ENCODE measurements at places on chromosomes 6 and 20.

DNA sequence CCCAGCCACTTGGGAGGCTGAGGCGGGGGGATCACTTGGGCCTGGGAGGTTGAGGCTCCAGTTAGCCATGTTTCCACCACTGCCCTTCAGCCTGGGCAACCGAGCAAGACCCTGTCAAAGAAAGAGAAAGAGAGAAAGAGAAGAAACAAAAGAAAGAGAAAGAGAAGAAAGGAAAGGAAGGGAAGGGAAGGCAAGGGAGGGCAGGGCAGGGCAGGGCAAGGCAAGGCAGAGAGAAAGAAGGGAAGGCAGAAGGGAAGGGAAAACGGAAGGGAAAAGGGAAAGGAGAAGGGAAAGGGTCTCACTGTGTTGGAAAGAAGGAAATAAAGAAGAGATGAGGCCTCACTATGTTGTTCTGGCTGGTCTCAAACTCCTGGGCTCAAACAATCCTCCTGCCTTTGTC, 47.8 kb upstream of the PBOV1 start:
- no peak for DNase-seq

GRCh38 chr20:36251426-36251825, 15.1 kb downstream of the AAR2 start:
- DNase-seq, result no peak

GRCh38 chr6:110529907-110530306, 53.5 kb upstream of the SLC22A16 start:
- no peak for DNase-seq

DNA sequence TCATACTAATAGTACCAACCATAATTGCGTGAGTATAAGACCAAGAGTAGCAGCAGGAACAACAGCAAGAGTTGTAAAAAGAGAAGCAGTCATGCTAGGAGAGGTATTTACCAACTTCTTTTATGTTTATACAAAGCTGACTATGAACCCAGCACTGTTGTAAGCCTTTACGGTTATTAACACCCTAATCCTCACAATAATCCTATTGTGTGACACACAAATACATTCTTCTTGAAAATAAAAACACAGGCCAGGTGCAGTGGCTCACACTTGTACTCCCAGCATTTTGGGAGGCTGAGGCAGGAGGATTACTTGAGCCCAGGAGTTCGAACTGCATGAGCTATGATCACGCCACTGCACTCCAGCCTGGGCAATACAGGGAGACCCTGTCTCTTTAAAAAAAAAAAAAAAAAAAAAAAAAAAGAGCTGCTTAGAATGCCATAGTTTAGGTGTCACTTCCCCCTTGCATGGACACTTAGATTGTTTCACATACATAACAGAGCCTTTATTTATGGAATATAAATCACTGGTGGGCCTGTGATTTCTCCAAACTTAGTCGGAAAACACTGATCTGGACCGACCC, 20.2 kb downstream of the HCK start:
- DNase-seq, result no peak

DNA sequence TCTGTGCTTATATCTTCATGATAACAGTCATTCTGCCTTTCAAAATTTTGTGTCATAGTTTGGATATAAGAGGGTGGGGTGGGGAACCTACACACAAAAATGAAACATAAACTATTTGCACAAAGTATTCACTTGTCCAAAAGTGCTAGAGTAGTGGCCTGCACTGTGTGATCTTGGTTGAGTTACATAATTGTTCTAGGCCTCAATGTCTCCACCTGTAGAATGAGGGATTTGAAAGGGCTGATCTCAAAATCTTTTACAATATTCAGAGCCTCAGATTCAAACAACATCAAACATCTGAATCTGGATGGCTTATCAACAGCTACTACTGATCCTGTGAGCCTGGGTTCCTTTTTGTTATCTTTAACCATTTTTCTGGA, 64.3 kb upstream of the TMEM30A start:
- DNase-seq, result no peak

GRCh38 chr6:7463785-7464184, 74.2 kb downstream of the RIOK1 start:
- no peak for DNase-seq

Data from neural crest cell (in vitro differentiated cells).